ENCODE measurements at places on chromosomes 5 and 9.

DNA sequence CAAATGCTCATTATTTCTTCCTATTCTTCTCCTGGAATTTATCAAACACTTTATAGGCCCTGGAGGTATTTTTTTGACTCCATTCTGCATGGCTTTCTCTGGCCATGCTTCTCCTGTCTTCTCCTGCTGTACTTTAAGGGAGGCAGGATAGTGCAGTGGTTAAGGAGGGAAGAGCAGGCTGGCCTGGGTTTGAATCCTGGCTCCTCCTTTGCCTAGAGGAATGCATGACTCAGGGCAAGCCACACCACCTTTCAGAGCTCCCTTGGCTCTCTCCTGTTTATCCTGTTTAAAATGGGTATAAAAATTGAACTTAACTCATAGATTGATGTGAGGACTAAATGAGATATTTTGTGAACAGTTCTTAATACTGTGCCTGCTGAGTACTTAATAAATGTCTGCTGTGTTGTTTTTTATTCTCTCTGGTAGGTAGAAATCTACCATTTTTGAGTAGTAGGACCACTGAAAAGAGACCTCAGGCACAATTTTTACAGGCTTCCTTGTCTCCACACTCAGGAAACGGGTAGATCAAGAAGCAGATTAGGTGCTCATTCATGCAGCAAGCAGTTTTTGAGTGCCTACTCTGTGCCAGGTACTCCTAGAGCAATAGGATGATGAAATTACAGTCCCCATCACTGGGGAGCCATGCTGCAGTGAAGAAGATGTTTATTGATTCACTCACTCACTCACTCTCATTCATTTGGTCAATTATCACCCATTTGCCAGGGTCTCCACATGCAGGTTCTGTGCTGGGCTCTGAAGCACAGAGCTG, 32.7 kb upstream of the ARAP3 start:
- peak; percentile 72 for DNase-seq

DNA sequence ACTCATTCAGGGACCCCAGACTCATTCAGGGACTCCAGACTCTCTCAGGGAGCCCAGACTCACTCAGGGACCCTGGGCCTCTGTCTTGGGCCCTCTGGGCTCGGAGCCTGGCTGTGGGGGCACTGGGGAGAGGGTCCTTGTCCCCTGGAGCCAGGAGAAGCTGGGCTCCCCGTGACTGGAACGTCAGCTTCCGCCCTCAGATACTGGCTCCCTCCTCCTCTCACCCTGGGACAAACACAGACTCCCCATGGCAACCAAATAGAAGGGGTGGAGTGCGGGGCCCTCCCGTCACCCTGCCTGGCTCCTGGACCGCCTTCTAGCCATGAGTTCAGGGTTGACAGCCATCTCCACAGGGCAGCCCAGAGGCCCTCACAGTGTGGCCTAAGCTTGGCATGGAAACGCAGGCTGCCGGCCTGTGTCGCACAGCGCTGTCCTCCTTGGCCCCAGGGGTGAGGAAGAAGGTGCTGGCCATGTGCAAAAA, 27.6 kb downstream of the ZDHHC11B start:
- no peak for DNase-seq

DNA sequence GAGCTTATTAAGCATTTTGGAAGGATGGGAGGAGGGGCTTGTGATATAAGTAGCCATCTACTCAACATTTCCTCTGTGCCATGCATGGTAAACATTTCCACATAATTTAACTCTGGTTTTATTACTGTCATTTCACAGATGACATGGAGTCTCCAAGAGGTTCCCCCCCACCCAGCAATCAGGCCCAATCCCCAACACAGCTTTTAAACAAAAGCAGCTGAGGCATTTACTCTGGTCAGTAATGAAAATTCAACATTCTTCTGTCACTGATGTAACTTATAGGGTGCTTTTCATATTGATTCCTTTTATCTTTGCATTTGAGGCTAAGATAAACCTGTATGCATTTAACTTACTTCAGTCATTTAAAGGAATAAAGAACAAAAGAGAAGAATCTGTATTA, 128.1 kb downstream of the COL23A1 start:
- DNase-seq: no peak

DNA sequence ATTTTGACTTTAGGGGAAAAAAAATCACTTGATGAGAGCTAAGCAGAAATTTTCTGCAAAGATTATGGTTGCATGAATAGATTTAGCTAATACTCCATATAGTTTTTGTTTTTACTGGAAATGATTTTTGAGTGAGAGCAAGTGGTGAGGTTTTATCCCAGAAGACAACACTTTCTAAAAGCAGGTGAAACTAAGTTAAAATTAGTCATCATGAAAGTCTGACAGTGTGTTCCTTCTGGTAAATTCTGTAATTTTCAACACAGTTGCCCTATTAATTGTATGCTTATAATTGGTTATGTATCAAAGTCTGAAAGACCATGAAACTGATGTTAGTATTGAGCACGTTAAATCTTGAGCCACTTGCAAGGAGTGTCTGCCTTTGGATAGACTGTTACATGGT, 91.5 kb downstream of the SMARCA2 start:
- DNase-seq: no peak

DNA sequence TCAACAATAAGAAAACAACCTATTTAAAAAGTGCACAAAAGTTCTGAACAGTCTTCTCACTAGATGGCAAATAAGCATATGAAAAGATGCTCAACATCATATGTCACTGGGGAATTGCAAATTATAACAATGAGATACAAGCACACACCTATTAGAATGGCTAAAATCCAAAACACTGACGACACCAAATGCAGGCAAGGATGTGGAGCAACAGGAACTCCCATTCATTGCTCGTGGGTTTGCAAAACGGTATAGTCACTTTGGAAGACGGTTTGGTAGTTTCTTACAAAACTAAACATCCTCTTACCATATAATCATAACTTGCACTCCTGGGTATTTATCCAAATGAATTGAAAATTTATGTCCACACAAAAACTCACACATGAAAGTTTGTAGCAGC, 100.9 kb upstream of the TBC1D2 start:
- DNase-seq: no peak

DNA sequence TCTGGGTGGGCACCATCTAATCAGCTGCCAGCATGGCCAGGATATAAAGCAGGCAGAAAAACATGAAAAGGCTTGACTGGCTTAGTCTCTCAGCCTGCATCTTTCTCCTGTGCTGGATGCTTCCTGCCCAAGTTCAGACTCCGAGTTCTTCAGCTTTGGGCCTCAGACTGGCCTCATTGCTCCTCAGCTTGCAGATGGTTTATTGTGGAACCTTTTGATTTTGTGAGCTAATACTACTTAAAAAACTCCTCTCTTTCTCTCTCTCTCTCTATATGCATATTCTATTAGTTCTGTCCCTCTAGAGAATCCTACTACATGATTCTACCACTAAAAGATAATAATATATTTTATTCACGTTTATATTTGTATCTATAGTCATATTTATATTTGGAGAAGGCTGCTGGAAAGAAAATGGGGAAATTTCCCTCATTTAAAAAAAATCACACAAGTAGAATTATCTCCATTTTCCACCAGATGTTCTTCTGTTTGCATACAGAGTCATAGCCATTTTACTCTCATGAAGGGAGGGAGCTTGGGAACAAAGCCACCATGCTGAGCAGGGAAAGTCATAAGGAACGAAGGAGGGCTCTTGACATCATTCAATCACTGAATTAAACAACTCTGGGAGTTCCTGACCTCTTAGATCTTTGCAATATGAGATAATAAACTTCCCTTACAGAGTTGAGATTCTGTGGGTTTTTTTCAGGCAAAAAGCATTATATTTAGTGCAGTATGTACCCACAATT, 1137.4 kb upstream of the CDH18 start:
- DNase-seq: no peak

DNA sequence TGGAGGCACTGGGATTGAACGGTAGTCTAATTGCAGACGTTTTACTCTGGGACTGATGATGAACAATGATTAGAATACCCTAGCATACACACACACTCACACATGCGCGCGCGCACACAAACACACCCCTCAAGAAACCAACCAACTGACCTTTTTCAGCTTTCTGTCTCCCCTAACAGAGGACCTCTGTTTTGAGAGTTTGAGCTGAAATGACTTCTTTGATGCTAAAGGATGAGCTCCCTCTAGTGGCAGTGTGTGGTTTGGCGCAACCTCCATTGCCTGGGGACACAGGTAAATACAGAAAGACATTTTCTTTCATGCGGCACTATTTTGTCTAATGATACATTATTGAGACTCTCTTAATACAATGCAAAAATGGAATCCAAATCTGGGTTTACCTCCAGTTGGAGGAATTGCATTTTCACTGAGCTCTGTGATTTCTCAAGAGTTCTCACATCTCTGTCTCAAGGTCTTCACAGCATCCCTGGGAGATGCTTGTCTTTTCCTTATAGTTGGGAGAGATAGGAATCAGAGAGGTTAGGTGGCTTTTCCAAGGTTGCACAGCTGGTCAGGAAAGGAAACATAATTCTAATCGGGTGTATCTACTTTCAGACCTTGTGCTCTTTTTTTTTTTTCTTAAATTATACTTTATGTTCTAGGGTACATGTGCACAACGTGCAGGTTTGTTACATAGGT, 187.5 kb downstream of the TMEM38B start:
- DNase-seq: peak; percentile 51

DNA sequence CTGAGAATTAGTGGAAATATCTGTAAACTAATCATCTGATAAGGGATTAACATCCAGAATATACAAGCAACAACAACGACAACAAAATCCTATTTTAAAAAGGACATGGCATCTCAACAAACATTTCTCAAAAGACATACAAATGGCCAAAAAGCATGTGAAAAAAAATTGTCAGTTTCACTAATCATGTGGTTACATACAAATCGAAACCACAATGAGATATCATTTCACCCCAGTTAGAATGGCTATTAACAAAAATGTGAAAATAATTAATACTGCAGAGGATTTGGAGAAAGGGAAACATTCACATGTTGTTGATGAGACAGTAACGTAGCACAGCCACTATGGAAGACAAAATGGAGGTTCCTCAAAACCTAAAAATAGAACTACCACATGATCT, 69.5 kb downstream of the ERP44 start:
- DNase-seq: no peak

Data from mammary epithelial cell (primary cell).